ENCODE measurements at places on chromosomes 7 and 10. TPM values are rescaled to one million over a fixed set of nuclear protein-coding genes. Genes with fewer than 3 reads are reported as not detected.

DNA sequence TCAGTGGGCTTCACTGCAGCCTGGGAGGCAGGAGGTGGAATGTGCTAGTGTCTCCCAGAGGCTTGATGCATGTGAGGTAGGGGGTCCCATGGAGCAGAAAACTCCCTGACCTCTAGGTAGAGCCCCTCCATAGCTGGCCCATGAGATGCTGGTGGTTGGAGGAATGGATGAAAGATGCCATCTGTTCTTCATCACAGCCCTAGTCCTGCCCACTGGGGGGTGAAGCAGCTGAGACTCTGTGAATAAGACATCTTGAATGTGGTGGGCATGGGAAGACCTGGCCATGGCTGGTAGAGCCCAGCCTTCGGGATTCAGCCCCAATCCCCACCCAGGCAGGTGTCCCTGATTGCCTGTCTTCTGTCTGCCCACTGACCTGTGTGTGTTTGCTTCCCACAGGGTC, 92.5 kb downstream of the COL13A1 start:
- no peak for DNase-seq

DNA sequence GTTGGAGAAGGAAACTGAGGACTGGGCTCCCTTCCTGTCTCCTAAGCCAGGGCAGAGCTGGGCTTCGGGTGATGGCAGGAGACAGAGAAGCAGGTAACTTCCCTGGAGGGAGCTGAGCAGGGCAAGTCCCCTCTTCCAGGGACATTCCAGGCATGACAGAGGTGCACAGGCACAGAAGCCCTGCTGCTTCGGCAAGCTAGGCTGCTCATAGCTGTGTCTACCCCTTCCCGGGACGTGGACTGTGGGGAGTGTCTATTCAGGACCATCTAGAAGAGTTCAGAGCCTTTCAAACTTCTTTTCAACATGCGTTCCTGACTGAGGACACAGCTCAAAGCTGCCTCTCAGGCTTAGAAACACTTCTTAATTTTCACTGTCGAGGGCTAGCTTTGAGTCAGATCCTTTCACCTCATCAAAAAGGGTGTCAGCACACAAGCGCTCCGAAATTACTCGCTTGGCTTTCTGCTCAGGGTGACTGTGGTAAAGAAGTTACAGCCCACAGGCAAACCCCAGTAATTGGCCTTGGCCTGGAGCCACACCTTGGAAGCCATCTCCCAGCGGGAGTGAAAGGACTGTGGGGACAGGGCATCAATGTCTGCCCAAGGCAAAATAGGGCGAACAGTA, 63.7 kb upstream of the STEAP1B start:
- DNase-seq = no peak

- peak; percentile 14 for DNase-seq
Measured at GRCh38 chr7:30240106-30240800, 44.1 kb upstream of the ZNRF2 start.

GRCh38 chr7:123028339-123028738, 32.8 kb upstream of the TAS2R16 start:
- DNase-seq = no peak

GRCh38 chr7:25844102-25844870, 307.7 kb upstream of the NFE2L3 start:
- DNase-seq = peak; percentile 71

DNA sequence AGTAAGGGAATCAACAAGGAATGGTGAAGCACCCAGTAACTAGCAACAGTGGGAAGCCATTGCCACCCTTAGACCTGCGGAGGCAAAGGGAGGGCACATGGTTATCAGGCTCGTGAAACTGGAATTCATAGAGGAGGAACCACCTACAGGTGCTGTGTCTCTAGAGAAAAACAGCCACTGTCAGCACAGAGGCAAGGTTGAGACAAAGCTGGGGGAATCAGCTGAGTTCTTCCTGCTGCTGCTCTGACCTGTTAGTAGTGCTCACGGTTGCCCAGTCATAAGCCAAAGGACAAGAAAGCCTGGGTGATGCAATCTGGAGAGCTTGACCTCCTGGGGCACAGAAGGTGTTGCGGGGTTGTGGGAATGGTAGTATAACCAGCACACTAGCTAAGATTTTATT, 110.1 kb downstream of the TPST1 start:
- DNase-seq = no peak

GRCh38 chr10:132868995-132869394, 73.4 kb downstream of the CFAP46 start:
- no peak for DNase-seq

DNA sequence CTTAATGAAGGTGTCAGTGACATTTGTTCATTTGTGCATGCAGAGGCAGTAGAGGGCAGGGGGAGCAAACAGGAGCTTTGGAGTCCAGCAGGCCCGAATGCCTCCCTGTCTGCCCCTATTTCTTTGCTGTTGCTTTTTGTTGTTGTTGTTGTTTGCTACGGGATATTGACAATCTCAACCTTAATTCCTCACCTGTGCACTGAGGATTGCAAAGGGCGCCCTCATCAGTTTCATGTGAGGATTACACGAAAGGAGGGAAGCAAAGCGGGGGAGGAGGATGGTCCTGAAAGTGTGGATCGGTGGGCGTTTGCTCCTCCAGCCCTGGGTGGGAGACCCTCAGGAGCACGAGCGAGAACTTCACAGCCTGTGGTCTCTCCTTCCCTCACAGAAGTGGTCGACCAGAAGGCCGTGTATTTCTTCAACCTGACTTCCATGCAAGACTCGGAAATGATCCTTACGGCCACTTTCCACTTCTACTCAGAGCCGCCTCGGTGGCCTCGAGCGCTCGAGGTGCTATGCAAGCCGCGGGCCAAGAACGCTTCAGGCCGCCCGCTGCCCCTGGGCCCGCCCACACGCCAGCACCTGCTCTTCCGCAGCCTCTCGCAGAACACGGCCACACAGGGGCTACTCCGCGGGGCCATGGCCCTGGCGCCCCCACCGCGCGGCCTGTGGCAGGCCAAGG, 9.6 kb downstream of the GDF10 start:
- DNase-seq = no peak

- peak; percentile 11 for DNase-seq
Measured at GRCh38 chr7:30751696-30752273, at the start of gene INMT. TSS of gene INMT (plus strand) at chr7:30752135. CDS start at chr7:30752151, 16 bp downstream.

DNA sequence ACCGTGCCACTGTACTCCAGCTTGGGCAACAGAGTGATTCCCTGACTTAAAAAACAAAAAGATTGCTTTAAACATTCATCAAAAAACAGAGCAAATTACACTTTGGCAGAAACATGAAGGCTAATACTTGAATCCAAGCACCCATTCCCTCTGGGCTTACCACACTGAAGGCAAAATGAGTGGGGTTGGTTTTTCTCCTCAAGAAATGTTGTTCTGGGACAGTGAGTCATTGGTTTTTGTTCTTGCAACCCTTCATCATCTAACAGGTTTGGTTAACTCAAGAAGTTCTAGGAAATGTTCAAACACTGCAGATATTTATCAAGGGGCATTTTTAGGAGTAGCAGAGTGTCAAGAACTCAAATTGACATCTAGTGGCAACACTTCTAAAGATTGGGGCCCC, 60.5 kb downstream of the KIAA1217 start:
- no peak for DNase-seq

- DNase-seq = no peak
Measured at GRCh38 chr10:102791754-102792395, 45.3 kb downstream of the CYP17A1 start.

DNA sequence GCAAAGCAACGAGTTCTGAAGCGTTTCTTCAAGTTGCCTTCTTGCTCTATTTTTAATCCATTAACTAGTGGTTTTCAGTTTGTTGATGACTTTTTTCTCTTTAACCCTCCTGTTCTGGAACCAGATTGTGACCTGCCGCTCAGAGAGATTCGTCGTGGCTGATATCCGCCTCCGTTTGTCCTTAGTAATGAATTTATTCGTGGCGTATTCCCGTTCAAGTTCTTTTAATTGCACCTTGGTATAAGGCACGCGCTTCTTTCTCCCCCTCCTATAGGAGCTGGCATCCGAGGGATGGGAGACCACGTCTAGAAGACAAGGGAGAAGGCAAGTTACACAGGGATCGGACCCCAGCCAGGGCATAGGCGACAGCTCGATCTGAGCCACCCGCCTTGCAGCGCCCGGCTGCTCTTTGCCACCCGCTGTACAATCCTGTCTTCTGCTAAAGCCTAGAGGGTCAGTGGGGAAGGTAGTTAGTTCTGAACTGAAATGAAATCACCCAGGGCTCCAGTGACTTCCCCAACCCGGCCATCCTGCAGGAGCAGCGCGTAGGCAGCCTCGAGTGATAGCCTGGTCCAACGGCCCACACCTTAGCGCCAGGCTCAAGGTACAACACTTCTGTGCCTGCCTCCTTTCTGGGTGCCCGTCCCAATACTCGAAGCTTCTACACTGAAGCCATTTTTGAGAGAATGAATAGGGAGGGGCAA, 1.6 kb downstream of the HOXA13 start:
- peak; percentile 36 for DNase-seq

DNA sequence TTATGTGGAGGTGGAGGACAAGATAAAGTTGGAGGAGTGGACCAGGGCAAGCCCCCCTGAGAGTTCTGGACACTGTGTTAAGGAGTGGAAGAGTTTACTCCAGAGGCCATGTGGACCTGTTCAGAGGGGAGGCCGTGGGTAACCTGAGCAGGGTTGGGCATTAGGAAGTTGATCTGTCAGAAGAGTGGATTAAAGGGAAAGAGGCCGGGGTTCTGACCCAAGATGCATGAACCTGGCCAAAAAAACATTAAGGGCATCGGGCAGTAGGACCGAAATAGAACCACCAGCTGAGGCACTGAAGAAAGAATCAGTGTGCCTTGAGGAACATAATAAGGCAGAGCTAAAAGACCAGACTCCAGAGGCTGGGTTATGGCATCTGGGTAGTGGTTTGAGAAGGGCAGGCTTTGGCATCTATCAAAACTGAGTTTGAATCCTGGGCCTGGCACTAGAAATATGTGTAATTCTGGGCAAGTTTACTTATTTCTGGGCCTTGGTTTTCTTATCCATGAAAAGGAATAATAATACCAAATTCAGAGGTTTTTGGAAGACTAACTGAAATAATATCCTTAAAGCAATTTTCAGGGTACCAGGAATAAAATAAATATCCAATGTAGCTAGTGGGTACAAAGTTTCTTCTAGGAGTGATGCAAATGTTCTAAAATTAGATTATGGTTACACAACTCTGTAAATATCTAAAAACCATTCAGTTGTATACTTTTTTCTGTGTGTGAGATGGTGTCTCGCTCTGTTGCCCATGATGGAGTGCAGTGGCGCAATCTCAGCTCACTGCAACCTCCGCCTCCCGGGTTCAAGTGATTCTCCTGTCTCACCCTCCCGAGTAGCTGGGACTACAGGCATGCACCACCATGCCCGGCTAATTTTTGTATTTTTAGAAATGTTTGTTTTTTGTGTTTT, 10.9 kb upstream of the FRAT1 start:
- DNase-seq = no peak

DNA sequence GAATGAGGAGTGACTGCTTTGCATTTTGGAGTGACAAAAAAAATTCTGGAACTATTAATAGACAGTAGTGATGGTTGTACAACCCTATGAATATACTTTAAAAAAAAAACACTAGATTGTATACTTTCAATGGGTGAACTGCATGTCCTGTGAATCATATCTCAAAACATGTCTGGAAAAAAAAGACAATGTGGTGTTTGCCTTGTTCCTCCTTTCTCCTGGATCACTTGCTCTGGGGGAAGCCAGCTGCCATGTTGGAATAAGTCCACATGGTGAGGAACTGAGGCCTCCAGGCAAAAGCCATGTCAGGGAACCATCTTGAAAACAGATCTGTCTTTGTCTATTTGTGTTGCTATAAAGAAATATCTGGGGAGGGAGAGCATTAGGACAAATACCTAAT, 39.5 kb upstream of the YAE1 start:
- DNase-seq = no peak

GRCh38 chr10:6637053-6637452, 57.0 kb upstream of the PRKCQ start:
- no peak for DNase-seq

DNA sequence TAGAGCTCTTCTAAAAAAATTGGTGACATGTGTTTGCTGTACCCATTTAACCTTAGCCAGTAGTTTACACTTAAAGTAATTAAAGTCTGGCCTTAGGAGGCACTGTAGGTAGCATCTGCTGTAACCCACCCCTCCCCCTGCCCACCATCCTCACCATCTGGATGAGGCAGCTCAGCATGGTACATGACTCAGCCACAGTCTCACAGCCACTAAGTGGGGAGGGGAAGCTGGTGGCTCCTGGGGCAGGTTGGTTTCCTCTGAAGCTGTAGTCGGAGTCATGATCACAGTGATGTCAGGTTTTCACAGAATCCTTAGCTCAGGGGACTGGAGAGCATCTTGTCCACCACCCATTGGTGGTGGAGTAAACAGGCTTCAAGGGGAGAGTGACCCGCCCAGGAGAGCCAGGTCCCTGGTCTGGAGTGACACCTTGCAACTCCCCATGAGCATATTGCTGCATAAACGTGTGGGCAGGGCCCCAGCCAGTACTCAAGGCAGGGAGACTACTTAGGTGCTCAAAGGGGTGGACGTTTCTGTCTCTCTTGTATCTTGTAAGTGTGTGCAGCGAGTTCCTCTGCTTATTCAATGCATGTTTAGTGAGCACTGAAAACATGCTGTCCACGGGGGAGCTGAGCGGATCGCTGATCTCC, 125.9 kb downstream of the GRK5 start:
- DNase-seq = no peak

GRCh38 chr10:5462841-5463293, 36.5 kb downstream of the CALML5 start:
- no peak for DNase-seq

- DNase-seq = no peak
Measured at GRCh38 chr7:17142831-17143541, 155.5 kb upstream of the AHR start.

DNA sequence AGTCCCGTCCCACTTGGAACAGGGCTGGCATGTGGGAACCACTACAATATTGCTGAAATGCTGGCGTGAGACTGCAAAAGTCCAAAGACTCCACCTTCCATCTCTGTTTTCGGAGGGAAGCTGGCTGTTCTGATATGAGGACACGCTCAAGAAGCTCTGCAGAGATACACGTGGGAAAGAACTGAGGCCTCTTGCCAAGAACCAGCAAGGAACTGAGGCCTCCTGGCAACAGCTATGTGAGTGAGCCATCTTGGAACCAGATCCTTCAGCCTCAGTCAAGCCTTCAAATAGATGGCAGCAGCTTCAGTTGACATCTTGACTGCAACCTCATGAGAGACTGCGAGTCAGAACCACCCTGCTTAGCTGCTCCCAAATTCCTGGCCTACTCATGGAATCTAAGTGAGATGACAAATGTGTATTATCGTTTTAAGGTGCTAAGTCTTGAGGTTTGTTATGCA, 30.8 kb downstream of the SGMS1 start:
- no peak for DNase-seq

- DNase-seq = no peak
Measured at GRCh38 chr7:134771889-134772288, 7.5 kb upstream of the CALD1 start.

The PTPRN2 gene
- 2.1 TPM for total RNA-seq

The SDK1 gene
- total RNA-seq = 8.7 TPM

The STEAP1B gene
- total RNA-seq = 1.6 TPM

The ADARB2 gene
- not detected for total RNA-seq

The GRB10 gene
- total RNA-seq = 1.3 TPM

The PARD3 gene
- 54.0 TPM for total RNA-seq

The LRRC18 gene
- total RNA-seq = not detected

The CYP2E1 gene
- total RNA-seq = 0.37 TPM

The PLPP4 gene
- 13.8 TPM for total RNA-seq

The CCDC136 gene
- total RNA-seq = 1.8 TPM

Measured in SJSA1 (cell line).